AG09309 (cell line): ENCODE measurements at places on chromosomes 11 and 22.

- no peak for DNase-seq
Measured at GRCh38 chr11:47943721-47944586, 36.4 kb upstream of the PTPRJ start.

GRCh38 chr22:47376322-47376700 is 613.9 kb downstream of the TBC1D22A start:
- DNase-seq = no peak

DNA sequence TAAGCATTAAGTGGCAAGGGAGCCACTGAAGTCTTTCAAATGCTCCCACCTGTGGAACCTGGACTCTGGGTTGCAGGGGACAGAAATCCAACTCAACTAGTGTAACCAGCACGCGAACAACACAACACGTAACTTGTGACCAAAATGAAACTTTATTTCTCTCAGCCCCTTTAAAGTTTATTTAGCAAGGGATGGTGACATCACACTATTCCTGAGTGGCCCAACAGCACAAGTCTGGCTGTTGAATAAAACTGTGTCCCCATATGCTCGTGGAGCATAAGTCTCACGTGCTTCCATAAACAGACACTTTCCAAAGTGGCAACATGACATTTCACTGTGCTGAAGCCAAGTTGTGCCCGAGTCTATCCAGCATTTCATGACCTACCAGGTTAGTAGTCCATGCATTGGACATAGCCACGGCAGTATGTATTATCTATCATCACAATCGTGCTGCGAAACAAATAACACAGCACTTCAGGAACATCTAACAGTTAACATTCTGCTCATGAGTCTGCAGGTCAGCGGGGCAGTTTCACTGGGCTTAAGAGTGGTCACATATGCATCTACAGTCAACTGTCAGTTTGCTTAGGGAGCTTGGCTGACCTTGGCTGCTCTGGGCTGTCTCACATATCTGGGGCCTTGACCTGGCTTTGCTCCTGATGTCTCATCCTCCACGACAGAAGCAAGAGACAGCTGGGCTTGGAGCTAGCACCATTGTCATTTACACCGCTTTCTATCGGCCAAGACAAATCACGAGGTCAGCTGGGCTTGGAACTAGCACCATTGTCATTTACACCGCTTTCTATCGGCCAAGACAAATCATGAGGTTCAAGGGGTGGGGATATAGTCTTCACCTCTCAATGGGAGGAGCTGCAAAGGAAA is 35.0 kb upstream of the LMO2 start:
- no peak for DNase-seq

- no peak for DNase-seq
Measured at GRCh38 chr22:41927813-41928212, 1.2 kb upstream of the TNFRSF13C start.

- peak; percentile 55 for DNase-seq
Measured at GRCh38 chr11:106281455-106282173, 204.2 kb downstream of the AASDHPPT start.

- DNase-seq = no peak
Measured at GRCh38 chr22:35459423-35459894, 59.5 kb downstream of the MCM5 start.

GRCh38 chr11:88174709-88175568 is at the start of gene RAB38:
Gene RAB38, minus strand, starts transcription at chr11:88175443. Its CDS starts 59 bp downstream, at chr11:88175384.
- peak; percentile 76 for DNase-seq

- no peak for DNase-seq
Measured at GRCh38 chr11:109734566-109734965, 312.6 kb downstream of the C11orf87 start.

GRCh38 chr22:32672542-32672941 is 129.0 kb upstream of the TIMP3 start:
- no peak for DNase-seq

- no peak for DNase-seq
Measured at GRCh38 chr11:74030723-74031676, 22.1 kb upstream of the UCP3 start.

- DNase-seq = no peak
Measured at GRCh38 chr22:47607486-47607885, 845.0 kb downstream of the TBC1D22A start.

GRCh38 chr11:12245091-12245490 is 132.3 kb upstream of the PARVA start:
- DNase-seq = no peak

- no peak for DNase-seq
Measured at GRCh38 chr11:116348226-116348625, 424.6 kb downstream of the BUD13 start.

- no peak for DNase-seq
Measured at GRCh38 chr22:18970176-18970947, 34.3 kb upstream of the PRODH start.

GRCh38 chr11:13291800-13292199 is 14.2 kb downstream of the BMAL1 start:
- DNase-seq = no peak

DNA sequence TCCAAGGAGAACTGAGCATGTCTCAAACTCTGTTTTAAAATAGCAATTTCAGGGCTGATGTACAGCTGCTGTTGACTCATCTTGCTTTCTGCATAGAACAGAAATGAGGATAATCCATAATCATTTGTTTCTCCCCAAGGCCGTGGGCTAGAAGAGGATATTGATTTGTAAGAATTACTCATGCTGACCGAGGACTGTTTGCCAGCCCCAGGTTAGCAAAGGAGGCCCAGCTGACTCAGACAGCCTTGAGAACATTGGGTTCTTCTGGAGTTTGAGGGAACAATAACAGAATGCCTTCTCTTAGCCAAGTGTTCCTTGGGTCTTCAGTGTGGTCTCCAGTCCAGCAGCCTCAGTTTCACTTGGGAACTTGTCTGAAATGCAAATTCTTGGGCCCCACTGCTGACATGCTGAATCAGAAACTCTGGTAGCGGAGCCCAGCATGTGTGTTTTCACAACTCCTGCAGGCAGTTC is 92.0 kb downstream of the ZC3H12C start:
- no peak for DNase-seq

- no peak for DNase-seq
Measured at GRCh38 chr11:69919659-69920344, 100.6 kb upstream of the FGF3 start.

DNA sequence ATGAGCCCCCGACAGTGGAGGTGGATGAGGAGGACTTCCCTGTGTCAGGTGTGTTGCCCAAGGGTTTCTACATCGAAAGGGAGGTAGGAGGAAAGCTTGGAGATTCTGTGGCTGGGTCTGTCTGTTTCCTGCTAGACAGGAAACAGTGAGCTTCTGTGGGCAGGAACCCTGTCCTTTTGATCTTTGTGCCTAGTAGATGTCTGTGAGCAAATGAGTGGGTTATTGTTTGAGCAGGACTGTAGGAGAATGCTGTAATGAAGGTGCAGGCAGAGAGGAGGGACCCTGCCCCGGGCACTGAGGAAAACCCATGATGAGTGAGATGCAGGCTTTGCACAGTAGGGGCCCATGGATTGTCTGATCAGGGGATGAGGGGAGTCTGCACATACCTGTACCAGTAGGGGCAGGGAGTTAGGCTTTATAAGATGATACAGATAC is 14.0 kb downstream of the USP35 start:
- DNase-seq = no peak

DNA sequence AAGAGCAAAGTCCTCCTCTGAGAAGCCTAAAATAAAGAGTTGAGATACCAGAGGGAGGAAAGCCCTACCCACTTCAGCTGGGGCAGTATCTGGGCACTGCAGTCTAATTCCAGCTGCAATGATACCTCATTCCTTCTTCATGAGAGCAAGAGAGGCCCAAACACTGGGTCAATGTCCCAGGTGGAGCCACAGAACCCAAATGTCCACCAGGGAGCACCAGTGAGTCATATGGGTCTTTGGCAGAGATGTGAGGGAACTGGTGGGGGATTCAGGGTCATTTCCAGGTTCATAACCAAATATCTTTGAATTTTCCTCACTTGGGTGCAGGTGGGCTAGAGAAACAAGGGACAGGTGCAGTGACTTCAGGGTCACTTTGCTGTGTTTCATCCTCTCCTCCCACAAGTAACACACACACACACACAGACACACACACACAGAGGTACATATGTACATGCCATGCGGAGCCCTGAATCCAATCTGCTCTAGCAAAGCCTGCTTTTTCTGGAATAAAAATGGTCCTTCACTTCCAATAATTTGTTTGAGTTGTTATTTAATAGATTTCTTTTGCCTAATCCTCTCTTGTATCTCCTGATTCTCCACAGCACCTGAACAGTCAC is 585.4 kb downstream of the SOX6 start:
- DNase-seq = no peak

- DNase-seq = no peak
Measured at GRCh38 chr11:63999349-64000025, 13.2 kb downstream of the OTUB1 start.

GRCh38 chr11:20015529-20016427 is 144.5 kb downstream of the DBX1 start:
- DNase-seq = no peak

- no peak for DNase-seq
Measured at GRCh38 chr11:102653744-102654291, 28.7 kb upstream of the MMP20 start.

GRCh38 chr11:66595245-66595904 is 2.4 kb downstream of the CCS start:
- no peak for DNase-seq

GRCh38 chr11:3089236-3090061 is 32.2 kb upstream of the CARS1 start:
- no peak for DNase-seq

DNA sequence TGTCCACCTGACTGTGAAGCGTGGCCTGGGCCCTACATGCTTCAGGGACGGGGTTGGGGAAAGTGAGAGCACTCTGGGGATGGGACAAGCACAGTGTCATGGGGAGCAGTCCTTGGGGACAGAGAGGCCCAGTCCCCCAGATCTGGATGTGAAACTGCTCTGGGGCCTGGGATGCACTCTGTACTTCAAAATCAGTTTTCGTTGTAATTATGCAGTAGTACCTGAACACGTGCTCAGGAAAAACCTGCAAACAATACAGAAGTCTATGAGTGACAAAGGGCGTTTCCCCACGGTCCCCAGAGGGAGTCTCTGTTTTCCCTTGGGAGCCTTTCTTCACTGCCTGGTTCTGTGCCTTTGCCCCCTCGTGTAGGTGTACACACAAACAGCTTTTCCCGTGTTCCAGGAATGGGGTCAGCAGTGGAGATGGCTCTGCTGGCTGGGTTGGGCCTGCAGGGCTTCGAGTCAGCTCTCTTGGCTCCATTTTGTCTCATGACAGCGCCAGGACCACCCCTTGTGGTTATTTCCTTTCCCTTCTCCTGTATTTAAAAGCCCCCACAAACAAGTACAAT is 5.2 kb upstream of the TNFRSF13C start:
- no peak for DNase-seq

- no peak for DNase-seq
Measured at GRCh38 chr22:22386602-22387385, 121.7 kb downstream of the ZNF280B start.

DNA sequence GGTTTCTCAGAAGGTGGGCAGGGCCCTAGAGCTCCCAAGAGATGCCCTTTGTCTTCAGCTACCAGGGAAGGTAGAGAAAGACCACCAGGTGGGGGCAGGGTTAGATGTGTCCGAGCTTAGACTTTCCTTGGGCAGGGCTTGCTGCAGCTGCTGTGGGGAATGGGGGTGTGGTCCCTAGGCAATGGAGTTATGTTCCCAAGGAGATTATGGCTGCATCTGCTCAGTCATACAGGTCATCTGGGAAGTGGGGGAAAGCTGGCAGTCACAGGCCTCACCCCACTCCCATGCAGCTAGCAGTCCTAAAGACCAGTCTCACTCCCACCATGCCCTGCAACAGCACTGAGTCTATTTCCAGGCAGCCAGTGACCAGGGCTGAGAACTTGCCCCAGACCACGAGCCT is 29.5 kb downstream of the MMP27 start:
- no peak for DNase-seq

- DNase-seq = no peak
Measured at GRCh38 chr22:44003405-44004103, 20.5 kb upstream of the PARVB start.

DNA sequence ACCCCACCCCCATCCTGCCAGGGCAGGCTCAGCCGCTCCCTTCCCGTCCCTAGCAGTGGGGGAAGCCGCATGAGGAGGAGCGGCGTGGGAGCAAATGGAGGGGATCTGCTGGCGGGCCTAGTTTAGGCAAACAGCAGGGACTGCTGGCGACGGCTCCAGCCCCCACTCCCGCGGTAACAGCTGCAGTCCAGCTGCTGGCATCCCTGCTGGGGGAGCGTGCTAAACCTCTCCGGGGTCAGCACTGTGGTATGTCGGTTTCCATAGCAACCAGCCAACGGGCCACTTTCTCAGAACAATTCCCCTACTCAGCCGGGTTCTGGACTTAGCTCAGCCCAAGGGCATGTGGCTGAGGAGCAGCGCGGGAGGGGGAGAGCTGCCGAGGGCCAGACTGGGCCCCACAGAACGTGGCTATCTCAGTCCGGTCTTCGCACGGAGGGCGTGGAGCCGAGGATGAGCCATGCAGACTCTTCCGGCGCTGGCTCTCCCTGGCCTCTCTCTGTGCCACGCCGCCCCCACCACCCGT is 98.8 kb downstream of the PKNOX2 start:
- peak; percentile 99 for DNase-seq
